Progenitor cell of endocrine pancreas (in vitro differentiated cells): ENCODE measurements at places on chromosomes 1 and 21.

GRCh38 chr1:29196863-29197589, 15.3 kb upstream of the SRSF4 start:
- no peak for DNase-seq

GRCh38 chr21:38196036-38196435, 60.8 kb upstream of the KCNJ15 start:
- DNase-seq, result no peak

- no peak for DNase-seq
These were observed 144.0 kb downstream of the NAV1 start for GRCh38 chr1:201682964-201683363.

DNA sequence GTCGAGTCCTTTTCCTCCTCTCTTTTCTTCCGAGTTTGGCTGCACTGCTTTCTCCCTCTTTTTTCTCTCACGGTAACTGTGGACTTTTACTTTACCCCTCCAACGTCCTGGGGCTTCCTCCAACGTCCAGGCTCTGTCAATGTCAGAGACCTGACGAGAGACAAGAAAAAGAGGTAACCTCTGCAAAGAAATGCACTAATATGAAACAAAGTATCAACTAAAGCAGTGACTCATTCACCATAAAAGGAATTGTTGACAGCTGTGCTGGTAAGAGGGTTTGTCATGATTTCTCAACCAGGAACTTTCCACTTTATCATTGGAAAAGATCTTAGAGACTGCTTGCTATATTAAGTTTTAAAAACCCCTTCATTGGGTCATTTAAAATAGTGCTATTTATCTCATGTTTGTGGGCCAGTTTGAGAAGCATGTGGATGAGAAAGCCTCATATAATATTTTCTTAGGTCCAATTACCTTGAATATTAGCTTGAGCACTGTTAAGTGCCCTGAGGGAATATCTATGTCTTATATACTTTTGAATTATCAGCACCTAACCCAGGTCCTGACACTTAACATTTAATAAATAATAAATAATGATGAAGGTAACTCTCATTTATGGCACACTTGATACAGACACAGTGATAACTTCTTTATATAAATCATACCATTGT, at the start of gene GBP2:
Gene GBP2 (minus strand): TSS at position 202 of the 668 bp plus-strand sequence. CDS start 4,148 bp downstream, outside the sequence.
- no peak for DNase-seq

GRCh38 chr1:32886004-32886827, at the start of gene HPCA:
HPCA (plus strand) TSS chr1:32886491; CDS start chr1:32888899, 2,408 bp downstream.
- DNase-seq, result peak; percentile 84

DNA sequence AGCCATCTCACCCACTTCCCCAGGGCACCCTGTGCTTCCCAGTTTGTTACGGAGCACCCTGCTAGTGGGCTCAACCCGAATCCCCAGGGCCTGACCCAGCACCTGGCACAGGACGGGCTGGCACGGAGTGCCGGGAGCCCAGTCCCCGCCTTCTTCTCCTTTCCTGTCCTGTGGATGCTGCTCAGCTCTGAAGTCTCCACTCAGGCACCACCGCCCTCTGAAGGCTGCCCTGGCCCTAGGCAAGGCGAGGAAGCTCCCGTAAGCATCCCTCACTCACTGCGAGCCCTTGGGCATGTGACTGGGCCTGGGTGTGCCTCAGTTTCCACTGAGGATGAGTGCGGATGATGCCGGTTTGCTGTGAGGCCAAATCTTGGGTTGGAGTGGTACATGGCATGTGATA, 21.8 kb downstream of the SLC1A7 start:
- DNase-seq, result no peak

DNA sequence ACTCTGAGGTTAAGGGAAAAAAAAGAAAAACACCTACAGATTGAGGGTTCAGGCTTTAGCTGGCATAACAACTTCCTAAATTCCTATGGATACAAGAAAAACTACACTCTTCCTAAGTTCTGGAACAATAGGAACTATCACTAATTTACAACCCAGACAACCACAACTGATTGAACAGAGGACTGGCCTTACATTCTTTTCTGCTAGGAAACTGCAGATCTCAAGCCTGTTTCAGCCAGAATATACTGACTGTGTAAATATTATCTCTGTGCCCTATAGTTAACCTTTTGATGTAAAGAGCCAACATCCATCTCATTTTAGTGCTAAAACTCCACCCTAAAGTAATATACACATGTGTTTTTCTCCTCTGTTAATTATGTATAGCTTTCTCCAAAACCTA, 1186.5 kb upstream of the TMPRSS15 start:
- no peak for DNase-seq

- DNase-seq, result no peak
These were observed 37.5 kb downstream of the LRRC3 start for GRCh38 chr21:44492567-44493385.

DNA sequence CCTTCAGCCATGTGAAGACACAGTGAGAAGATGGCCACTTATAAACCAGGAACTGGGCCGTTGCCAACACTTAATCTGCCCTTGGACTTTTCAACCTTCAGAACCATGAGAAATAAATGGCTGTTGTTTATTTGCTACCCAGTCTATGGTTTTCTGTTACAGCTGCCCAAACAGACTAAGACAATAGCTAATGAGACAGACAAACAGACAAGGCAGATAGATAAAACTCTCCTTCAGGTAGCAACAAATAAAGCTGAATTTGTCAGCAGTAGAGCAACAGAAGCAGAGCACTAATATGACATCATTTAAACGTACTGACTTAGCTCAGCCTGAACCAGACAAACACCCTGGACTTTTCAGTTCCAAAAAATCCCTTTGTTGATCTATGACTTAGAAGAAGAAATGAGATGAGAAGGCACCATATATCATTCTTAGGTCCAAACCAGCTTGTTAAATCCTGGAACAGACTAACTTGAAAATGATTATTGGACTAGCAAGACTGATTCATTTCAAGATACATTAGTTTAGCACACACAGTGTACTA, 27.0 kb downstream of the ZZZ3 start:
- DNase-seq, result no peak
